ENCODE measurements at places on chromosomes 13 and 19.

- no peak for DNase-seq
These were observed 5.1 kb upstream of the SYCN start for GRCh38 chr19:39209196-39209595.

DNA sequence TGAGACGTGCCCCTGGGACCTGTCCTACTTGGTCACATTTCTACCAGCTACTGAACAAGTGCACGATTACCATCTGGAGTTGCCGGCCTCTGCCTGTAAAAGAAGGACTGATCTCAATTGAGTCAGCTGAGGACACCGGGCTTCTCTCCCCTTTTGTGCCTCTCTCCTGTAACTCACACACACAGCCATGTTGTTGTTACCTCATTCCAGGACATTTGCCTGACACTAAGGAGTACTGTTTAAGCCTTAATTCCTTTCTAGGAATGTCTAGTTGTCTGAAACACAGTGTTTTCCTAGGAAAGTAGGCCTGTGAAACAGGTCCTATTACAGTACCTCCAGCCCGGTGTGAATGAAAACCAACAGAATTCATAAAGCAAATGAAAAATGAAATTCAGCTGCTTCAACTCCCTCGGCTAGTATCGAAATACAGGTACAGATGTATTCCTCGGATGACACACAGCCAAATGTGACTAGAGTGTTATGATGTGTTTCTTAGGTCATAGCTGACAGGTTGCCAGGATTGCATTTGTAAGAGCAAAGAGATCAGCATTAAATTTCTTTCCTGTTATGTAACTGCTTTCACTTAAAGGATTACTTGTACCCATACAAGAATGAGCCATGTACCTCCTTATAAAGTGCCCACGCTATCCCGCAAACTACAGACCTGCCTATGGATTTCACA lies 152.0 kb upstream of the IRS2 start:
- DNase-seq = no peak

DNA sequence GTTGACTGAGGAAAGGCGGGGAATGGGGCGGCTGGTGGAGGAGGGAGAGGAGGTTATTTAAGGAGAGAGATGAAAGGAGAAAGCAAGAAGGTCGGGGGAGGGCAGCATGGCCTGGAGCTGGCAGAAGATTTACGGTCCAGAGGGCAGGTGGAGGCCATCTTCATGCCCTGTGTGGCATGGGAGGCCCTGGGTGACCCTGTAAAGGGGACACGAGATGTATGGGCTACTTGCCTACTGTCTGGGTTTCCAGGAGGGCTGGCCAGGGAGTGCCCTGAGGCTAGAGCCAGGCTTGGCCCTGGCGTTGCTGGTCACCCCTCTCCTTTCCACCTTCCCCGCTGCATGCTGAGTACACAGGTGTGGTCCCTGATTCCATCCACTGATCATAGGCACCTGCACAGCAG lies 6.1 kb downstream of the WTIP start:
- no peak for DNase-seq

- DNase-seq = no peak
These were observed 1.3 kb downstream of the KLK6 start for GRCh38 chr19:50967929-50968715.

- no peak for DNase-seq
These were observed at the start of gene DLL3 for GRCh38 chr19:39498798-39499642. DLL3 (plus strand) TSS chr19:39498947; CDS start chr19:39498975, 28 bp downstream.

DNA sequence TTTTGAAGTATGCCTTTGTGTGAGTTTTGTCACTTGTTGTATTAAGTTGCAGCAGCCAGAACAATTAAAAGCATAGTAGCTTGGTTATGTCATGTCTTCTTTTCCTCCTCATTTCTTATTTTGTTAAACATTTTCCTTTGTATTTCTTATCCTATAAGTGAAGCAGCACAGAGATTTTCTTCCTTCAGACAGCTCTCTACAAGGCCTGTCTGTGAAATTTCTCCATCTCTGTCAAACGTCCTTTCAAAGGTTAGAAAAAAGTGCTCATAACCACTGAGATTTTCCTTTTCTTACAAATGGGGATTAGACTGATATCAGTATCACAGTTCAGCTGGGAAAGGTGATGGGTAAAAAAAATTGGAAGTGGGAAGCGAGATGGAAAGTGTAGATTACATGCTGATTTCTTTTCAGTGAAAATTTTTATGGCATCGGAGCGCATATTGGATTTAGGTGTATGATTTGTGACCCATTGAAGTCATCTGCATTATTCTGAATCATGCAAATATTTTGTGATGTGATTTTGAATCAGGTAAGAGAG lies 71.7 kb downstream of the GPC5 start:
- no peak for DNase-seq

Measured in NCI-H1048 (cell line).